ENCODE measurements at places on chromosomes 2 and 18.
A peak's percentile ranks its signal among the peaks of the same experiment; 100 is the strongest.

DNA sequence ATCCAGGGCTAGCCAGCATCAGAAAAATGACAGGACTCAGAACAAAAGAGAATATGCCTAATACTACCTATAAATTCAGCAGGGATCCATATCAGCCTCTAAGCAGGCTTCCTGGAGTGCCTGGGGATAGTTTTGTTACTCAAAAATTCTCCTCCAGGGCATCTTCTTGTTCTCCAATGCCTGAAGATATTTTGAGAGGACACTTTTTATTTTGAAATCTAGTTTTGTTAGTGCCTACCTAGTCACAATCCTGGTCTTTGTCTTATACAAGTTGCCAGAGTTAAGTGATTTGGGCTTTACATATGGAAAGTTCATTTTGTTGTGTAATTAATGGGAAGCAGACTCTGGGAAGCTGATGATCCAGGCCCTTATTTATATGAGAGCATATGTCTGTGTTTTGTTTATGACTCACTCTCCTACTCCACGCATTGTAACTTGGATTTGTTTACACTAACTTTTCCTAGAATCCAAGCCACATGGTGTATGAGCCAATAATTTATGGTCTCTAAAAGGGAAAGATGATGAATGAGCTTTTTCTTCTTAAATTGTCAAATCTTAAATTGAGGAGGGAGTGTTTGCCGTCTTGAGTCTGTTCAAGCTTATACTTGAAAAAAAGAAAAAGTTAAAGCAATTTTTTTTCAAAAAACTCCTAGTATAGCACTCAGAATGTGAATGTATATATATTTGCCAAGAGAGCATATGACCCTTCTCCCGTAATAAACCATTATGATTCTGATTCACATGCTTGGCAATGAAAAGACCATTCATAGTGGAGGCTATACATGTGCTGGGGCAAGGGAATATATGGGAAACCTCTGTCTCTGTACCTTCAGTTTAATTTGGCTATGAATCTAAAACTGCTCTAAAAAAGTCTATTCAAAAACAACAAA lies 370.3 kb downstream of the SETBP1 start:
- peak; percentile 34 for DNase-seq

- DNase-seq: no peak
These were observed 12.9 kb downstream of the BCL2L11 start for GRCh38 chr2:111133603-111134002.

DNA sequence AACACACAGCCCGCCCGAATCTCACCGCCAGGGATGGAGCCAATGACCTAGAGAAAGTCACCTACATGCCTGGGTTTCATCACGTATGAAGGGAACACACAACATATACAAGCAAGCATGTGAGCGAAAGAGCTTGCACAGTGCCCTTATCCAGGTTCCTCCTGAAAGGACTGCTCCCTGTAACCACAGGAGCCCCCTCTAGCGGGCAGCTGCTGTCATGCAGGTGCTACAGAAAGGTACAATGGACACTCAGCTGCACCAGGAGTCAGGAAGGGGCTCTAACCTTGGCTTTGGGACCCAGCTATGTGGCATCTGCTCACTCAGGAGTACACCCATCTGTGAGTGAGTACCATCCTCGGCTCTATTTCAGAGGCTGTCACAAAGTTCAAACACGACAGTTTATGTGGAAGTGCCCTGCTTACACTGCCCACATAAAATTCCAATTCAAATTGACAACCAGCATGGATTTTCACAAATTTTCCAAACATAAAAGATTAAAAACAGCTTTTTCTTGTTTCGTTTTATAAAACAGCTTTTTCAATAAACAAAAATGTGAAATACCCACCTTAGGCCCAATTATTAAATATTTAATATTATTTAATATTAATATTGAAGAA lies 3.5 kb downstream of the NDUFA10 start:
- DNase-seq: no peak

DNA sequence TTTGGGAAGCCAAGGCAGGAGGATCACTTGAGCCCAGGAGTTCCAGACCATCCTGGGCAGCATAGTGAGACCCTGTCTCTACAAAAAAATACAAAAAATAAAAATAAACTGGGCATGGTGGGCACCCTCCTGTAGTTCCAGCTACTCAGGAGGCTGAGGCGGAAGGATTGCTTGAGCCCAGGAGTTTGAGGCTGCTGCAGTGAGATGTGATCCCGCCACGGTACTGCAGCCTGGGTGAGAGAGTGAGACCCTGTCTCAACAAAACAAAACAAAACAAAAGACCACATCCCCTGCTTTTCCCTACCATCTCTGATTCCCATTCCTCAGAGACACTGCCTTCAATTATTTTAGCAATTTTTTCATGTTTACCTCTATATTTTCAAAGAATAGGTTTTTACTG lies 3.9 kb upstream of the RNF103 start:
- no peak for DNase-seq

DNA sequence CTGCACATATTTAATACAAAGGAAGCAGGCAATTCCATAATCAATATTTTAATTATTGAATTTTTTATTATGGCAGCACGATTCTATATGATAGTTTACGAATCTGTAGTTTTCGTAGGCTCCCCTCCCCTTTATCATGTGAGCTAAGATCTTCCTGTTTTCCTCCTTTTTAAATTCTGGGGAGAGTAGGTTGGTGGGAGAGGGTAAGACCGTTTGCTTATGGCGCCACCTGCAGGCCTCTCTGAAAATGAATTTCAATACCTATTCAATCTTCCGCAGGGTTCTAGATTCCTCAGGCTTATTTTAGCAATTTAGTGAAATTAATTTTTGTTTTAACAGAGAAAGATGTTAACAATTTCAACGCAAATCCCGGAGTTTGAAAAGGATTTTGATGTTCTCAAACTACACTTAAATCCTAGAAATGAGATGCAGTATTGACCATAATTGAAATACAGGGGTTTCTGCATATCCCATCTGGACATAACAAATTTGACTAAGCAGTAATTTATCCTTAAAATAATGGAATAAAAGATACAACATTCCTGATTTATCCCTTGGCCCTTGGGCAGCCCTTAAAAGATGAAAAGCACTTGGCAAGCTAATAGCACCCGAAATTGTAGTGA lies 12.8 kb upstream of the GBX2 start:
- DNase-seq: no peak

- no peak for DNase-seq
These were observed 1.2 kb downstream of the CDK15 start for GRCh38 chr2:201807452-201807999.
